ENCODE measurements at places on chromosomes 3 and 15.

GRCh38 chr15:92614791-92615785 lies 40.5 kb downstream of the FAM174B start:
- no peak for DNase-seq

DNA sequence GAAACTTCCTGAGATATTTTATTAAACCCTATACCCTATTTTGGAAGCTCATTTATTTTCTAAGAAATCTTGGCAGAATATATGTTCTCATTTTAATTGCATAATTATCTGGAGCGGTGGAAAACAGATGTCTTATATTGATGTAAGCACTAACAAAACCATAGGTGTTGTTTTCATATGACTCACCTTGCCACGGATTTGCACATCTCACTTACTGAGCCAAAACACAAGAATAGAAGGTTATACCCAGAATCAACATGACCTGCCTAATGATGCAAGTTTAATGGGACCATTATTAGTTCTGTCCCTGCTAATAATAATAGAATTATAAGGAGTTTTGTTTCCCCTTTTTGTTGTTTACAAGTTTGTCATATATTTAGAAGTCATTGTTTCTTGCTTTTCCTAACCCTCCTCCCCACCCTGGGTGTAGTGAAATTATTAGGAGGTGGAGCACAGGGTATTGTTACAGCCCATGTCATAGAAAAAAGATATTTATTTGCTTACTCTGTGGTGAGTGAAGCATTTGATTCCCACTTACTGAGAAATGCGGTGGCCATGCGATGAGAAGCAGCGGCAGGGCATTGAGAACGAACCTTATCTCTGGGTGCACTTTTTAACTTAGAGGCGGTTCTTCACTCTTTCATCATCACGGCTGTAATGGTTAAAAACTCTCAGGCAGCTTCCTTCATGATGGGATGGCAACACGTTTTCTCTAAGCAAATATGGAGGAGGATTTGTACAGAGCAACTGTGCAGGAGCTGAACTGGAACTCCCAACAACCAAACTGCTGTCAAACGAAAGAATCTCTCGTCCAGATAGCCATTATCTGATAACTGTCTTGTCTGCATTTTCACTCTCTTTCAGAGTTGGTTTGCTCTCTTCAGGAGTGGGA lies 521 bp downstream of the IL5RA start:
- DNase-seq: no peak

DNA sequence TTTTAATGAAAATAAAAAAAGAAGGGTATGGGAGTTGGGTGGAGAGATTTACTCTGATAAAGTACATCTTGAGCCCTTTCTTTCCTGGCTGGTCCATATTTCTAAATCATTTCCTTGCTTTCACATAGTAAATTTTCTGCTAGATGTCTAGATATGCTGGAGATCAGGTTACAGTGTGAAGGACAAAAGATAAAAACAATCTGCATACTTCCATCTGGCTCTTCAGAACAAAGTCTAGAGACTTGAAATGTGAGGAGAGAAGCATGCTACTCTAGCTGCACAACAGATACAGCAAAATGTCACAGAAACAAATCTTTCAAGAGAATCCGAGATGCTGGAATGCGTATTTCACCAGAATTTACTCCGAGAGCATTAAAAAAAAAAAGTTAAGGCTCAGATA lies 42.2 kb downstream of the FOXP1 start:
- no peak for DNase-seq

GRCh38 chr3:170052398-170052797 lies 14.6 kb downstream of the GPR160 start:
- DNase-seq: no peak

GRCh38 chr15:41790756-41791546 lies 16.7 kb downstream of the MAPKBP1 start:
- DNase-seq: no peak
